ENCODE measurements at places on chromosomes 16 and 17.

GRCh38 chr17:77459018-77459755 is 318.4 kb downstream of the SEC14L1 start:
- DNase-seq: no peak

GRCh38 chr16:79713609-79714309 is 113.2 kb upstream of the MAF start:
- DNase-seq: no peak

- DNase-seq: no peak
Observed at GRCh38 chr16:50136399-50136798, 16.7 kb upstream of the TENT4B start.

- DNase-seq: no peak
Observed at GRCh38 chr16:88684569-88685155, 1.6 kb downstream of the SNAI3 start.

- DNase-seq: no peak
Observed at GRCh38 chr17:1197781-1198490, 18.2 kb upstream of the ABR start.

DNA sequence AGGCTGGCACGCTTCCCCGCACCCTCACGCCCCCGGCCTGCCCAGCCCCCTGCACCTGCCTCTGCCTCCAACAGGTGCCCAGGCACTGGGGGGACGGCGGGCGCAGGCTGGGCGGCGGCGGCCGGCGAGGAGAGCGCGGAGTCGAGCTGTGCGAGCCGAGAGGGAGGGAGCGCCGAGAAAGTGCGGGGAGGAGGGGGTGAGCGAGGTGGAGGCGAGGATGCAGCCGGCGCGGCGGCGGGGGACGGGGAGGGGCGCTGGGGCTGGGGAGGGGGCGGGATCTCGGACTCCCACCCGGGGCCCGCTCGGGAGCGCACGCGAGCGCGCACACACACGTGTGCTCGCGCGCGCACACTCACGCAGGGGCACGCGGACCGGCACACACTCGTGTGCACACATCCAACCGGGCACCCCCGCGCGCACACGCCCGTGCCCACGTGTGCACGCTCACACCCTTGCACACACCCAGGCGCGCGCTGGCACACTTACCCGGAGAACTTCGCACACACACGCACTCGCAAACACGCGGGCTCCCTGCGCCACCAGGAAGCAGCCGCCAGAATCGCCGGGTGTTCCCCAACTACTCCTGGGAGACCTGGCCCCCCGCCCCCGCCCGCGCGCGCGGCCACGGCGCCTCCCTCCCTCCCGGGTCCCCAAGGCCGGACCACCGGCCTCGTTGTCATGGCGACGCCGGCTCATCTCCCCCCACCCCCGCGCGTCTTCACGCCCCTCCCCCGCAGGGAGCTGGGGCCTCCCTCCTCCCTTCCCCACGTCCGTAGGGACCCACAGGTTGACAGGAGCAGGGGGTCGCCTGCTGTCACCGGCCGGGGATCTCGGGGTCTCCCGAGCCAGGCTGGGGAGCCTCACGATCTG is at the start of gene DOC2A:
Gene DOC2A, minus strand, starts transcription at position 184 of the 870 bp plus-strand sequence. CDS start 805 bp downstream, outside the sequence.
- peak; percentile 40 for DNase-seq

- no peak for DNase-seq
Observed at GRCh38 chr17:43411369-43411677, 12.5 kb downstream of the ARL4D start.

- DNase-seq: no peak
Observed at GRCh38 chr17:82970818-82971590, 108.4 kb upstream of the METRNL start.

- DNase-seq: peak; percentile 88
Observed at GRCh38 chr17:66177048-66177447, 14.9 kb downstream of the CEP112 start.

DNA sequence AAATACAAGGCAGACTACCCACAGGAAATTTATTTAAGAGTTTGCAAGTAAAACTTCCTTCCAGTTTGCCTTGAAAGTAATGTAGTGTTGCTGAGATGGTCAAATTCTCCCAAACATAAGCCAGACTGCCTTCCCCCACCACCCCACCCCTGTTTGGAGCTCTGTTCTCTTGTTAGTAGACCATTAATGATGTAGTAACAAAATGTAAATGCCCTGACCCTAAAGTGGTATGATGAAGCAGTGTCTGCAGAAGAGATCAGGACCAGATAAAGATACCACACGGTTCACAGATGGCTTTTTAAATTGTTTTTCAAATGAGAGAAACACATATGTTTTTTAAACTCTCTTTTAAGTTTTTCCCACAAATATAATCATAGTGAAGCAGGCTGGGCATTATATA is 136.4 kb upstream of the TMEM97 start:
- DNase-seq: no peak

Measured in NCI-H1105 treated with DMSO at 0.1 percent for 48 hours (cell line).